ENCODE measurements at places on chromosomes 3 and 15.

GRCh38 chr15:72967397-72967796 lies 84.9 kb upstream of the NEO1 start:
- DNase-seq = no peak

DNA sequence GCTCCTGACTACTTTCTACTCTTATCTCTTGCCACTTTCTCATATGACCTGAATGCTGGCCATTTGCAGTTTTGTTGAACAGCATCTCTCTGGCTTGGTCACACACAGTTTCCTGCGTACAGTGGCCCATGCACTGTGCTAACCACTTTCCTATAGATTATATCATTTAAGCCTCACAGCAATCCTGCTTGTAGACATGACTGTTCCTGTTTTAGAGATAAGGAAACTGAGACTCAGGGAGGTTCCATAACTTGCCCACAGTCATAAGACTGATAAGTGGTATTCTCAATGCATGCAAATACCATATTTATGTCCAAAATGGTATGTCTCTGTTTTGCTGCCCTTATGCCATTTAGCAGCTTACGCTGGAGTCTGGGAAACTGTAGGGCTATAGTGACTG lies 229.5 kb downstream of the NR1D2 start:
- DNase-seq = no peak

GRCh38 chr3:147215660-147216059 lies 190.7 kb downstream of the ZIC4 start:
- DNase-seq = no peak

GRCh38 chr3:109869586-109869985 lies 532.2 kb upstream of the DPPA4 start:
- DNase-seq = no peak

GRCh38 chr15:31261266-31262142 lies 65.1 kb upstream of the KLF13 start:
- DNase-seq = no peak

DNA sequence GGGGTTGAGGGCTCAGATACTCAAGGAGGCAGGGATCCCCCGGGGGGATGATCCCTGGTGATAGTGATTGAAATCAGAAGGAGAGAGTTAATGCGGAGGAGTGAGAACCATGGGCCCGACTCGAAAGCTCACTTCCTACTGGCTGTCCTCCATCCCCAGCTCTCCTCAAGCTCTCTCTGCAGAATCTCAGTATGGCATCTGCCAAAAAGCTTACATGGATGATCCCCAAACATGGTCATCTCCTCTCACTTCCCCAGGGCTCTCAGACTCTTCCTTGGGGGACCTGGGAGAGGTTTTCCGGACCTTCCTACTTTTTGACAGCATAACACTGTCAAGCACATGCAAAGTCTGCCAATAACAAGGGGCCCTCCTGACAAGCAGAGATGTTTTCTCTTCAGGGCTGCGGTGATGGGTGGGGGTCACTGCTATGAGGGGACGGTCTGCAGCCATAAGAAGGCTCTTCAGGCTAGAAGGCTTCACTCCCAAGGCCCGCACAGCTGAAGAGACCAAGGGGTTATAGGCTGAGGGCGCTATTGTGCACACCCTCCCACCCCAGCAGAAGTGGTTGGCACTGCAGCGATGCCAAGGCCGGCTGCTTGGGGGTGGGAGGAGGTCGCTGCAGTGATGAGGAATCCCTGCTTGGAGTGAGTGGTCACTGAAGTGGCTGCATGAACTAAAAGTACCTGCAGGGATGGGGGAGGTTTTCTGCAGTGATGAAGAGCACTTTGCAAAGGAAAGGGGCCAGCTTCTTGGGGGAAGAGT lies 828 bp upstream of the VWA5B2 start:
- no peak for DNase-seq

GRCh38 chr15:78000091-78000926 lies 77.2 kb downstream of the TBC1D2B start:
- no peak for DNase-seq

GRCh38 chr3:128805772-128806171 lies 73.6 kb upstream of the ACAD9 start:
- no peak for DNase-seq

GRCh38 chr3:51568036-51568435 lies 29.5 kb downstream of the RAD54L2 start:
- no peak for DNase-seq

- no peak for DNase-seq
Measured at GRCh38 chr3:154304936-154305335, 19.4 kb downstream of the DHX36 start.

- DNase-seq = no peak
Measured at GRCh38 chr3:123949641-123950040, 11.4 kb downstream of the CCDC14 start.

DNA sequence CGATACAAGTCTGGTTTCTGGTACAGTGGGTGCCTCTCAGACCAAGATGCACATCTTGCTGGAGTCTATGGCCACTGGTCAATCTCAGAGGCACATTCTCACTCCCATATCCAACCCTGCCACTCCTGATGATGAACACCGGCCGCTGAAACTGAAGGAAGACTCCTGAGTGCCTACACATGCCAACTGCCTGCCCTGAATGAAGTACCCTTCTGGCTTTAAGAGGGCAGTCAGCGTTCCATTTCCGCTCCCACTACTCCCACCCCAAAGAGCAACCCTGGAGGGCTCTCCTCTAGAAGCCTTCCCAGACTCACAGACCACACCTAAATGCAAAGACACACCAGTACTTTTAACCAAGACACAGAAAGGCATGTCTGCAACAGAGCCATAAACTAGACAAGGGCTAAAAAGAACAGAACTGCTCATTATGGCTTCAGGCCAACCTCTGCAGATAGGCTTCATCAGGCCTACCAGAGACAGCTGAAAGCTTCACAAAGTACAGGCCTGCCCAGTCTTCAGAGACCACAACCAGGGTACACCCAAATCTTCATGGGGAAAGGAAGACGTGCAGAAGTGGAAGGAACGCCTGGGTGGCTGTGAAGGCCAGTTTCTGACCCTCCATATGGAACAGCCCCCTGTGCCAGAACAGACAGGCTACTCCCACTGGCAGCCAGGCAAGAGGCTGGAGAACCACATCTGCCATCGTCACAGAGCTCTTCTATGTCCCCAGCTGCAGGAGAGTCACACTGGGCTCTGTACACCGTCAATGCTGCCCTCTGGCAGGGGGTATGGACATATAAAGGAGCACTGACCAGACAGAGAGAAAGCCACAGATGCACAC lies 14.3 kb downstream of the ANP32A start:
- DNase-seq = no peak

- no peak for DNase-seq
Measured at GRCh38 chr3:45554006-45554666, 40.4 kb upstream of the LIMD1 start.

- DNase-seq = no peak
Measured at GRCh38 chr15:47974724-47975123, 146.1 kb upstream of the SLC24A5 start.

DNA sequence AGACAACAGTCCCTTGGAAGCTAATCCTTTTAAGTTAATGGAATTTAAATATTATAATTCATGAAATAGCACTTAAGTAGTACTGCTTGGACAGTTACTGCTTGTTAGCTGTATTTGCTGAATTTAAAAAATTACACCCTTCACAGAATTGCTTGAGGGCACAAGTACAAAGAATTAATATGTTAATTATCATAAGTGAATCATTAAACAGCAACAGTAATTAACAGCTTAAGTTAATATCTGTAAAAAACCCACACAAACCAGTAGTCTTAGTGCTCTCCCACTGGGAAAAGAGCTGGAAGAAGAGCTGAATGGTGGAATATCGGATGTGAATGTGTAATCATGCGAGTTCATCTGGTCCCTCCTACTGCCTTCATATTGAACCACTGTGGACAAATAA lies 232.0 kb downstream of the CD47 start:
- DNase-seq = no peak

DNA sequence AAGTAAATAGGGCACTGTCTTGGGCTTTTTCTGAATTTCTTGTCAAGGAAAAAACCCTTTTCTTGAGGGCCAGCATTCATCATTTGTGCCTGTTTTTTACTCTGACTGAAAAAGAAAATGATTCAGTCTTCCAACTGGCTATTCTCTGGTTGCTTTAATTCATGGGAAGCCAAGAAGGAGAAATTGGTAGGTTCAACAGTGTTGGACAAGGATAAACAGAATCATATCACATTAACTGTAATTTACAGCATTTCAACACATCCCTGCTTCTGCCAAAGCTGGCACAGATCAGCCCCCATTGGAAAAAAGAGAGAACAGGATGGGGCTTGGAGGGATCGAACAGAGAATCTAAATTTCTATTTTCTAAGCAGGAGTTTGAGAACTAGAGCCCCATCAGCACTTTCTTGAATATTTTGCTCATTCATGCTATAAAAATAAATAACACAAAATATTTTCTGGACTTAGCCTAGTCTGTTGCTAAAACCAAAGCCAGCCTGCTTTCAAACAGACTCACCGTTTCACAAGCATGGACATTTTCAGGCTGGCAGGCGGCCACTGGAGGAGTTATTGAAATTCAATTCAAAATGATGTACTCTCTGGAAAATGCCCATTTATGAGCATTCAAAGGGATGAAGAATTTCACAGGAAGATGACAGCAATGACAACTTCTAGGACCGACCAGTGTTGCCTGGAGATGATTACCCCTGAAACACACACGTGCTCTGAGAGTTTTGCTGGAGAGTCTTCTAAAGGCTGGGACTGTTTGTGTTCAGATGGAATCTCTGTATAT lies 181.2 kb downstream of the WNT5A start:
- no peak for DNase-seq

- DNase-seq = no peak
Measured at GRCh38 chr3:69328963-69329302, 57.0 kb downstream of the FRMD4B start.

DNA sequence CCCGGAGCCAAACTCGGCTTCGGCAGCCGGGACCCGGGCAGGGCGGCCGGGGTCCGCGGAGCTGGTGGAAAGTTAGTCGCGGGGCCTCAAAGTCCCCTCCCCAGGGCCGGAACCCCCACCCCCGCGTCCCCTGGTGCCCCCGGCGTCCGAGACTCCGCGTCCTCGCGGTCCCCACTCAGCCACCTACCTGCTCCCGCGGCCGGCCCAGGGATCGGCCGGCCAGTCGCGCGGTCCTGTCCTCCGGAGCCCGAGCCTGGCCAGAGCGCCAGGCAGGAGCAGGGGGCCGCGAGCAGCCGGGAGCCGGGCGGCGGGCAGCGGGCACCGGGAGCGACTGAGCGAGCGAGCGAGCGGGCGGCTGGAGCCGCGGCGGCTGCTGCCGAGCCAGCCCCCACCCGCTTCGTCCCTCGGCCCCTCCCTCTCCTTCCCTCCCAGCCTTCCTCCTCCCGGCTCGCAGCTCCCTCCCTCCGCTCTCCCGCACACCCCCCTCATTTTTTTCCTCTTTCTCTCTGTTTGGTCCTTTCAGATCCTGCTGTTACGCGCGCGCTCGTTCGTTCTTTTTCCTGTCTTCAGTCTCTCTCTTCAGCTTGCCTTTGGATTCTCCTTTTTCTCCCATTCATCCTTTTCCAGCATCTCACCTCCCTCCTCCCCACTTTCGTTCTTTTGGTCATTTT lies at the start of gene MEGF11:
Gene MEGF11, minus strand, starts transcription at position 333 of the 671 bp plus-strand sequence. CDS start 125,347 bp downstream, outside the sequence.
- DNase-seq = peak; percentile 16

DNA sequence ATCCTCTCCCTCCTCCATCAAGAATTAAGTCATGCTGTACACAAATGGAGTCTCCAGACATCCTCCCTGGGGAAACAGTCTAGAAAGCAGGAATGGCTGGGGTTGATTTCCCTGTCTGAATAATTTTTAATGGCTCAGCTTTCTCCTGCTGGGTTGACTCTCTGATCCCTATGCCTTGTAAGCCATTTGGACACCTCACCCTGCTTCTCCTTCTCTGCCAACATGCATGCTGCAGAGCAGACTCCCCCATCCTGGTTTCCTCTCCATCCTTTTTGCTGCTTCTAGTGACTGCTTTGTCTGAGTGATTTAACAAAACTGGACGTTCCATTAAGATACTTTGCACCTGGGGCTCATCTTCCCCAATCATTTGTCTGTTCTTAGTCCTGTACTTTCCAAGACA lies 22.2 kb downstream of the SV2B start:
- DNase-seq = no peak

DNA sequence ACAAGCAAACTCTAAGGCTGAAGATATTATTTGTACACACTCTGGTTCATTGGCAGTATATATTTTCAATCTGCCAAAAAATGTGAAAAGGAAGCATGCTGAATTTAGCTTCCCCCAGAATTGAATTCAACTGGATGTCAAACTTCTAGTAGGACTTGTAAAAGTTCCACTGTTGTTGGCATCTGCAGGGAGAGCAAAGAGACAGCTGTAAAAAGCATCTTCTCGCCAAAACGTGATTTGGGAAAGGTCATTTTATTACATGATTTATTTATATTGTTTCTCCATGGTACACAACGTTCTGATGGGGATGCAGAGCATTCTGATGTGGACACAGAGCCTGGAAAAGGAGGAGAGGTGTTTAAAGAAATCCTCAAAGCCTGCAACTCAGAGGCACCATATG lies 196.7 kb upstream of the ADAMTS9 start:
- no peak for DNase-seq

DNA sequence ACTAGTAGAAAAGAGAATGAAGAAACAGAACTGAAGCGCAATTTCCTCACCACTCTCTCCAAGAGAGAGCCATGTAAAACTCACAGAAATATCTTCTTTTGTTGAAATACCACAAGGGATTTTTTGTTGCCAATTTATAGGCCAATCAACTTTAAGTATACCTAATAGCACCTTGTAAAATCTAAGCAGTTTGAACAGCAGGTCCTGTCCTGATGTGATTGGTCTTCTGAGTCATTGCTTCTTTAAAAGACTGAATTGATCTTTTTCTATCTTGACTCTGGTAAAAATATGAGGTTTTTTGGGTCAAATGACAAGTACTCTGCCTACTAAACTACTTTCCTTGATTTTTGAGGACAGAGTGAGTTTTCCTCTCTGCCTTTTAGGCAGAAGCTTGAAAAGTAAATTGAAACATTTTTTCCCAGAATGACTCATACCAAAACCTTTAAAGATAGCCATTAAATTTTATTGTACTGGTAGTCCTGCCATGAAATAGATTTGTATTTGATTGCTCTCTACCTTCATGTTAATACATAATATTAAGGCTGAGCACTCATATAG lies 343.9 kb upstream of the CBLB start:
- DNase-seq = no peak

DNA sequence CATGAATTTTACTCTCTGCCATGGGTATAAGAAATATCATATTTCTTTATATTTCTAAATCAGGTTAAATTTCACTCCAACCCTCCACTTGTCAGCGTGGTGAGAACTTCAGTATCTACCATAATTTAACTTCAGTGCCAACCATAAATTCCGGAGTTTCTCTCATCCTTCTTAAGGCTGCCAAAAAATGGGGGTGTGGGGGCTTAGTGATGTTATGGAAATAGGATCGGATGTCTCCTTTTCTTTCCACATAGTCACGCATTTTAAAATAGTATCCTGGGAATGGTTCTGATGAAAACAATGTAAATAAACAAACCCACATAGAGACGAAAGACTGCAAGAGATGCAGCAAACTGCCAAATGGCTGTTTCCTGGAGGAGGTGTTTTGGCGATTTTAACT lies 12.9 kb upstream of the FAM3D start:
- DNase-seq = no peak

DNA sequence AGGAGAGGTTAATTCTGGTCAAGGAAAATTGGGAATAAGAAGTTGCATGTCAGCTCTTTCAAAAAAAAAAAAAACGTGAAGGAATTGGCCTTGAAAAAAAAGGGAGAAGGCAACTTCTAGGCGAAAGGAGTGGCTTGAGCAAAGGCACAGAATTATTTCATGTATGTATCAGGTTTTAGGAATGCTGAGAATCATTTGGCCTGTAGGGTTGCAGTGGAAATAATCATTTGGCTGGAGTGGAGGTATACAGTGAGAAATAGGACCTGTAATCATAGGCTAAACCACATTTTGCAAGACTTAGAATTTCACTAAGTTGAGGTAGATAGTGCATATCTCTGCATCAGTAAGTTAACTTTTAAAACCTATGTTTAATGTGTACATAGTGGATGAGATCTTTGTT lies 54.9 kb downstream of the EPHA6 start:
- no peak for DNase-seq

Data from NCI-H1694 treated with DMSO at 0.1 percent for 48 hours (cell line).